PC-9 (cell line): ENCODE measurements at places on chromosomes 5 and 9. TPM values are rescaled to one million over a fixed set of nuclear protein-coding genes. Genes with fewer than 3 reads are reported as not detected.

NHP2 gene
- total RNA-seq, result 221 and 229 TPM in 2 replicates

GRCh38 chr9:69452110-69452782 is 127.2 kb downstream of the ENTREP1 start:
- peak; percentile 63 for DNase-seq

DNA sequence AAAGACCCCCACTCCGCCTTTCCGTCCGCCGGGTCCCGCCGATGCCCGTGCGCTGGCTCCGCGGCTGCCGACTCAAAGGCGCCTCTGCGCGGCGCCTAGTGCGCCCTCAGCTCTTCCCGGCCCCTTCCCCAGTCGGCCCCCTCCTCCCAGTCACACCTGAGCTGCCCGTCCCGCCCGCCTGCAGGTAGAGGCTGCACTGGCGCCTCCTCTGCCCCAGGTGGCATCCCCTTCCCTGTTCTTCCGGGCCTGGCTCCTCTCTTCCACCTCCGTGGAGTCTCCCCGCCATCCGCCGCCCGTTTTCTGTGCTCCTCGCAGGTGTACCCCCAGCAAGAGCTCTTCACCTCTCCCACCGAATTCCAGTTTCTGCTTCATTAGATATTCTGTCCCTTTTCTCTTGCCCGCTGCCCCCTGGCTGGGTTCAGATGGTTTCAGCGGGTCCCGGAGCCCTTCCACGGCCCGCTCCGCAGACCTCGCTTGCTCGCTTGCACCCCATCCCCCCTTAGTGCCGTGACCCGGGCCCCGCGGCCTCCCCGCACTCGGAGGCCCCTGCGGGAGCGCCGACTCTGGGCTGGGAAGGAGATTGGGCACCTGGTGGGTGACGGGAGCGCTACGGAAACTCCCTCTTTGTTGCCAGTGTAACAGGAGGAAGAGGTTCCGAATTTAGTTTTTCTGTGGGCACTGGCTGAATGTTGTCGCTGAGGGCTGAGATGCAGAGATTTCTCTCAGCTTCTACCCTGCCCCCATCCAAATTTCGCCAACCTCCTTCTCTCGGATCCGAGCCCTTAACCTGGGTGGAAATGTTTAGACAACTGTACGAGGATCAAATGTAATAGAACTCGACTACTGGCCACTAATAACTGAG is 809 bp downstream of the SLC44A1 start:
- peak; percentile 86 for DNase-seq

DNA sequence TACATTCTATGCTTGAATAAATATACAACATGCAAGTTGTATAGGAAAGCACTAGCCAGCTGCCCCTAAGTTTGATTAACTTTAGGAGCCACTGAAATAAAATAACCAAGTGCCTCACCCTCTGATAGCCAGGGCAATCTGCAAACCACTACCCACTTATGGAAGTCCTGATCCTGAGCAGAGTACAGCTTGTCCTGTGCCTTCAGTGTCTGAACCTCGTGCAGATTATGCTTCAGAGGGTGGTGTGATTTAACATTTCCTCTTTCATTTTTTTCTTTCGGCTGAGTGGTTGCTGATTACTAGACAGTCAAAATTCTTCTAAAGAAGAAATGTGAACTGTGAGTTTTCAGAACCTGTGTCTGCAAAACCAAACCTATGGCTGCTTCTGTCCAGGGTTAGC is 327.7 kb downstream of the PIK3R1 start:
- no peak for DNase-seq

DNA sequence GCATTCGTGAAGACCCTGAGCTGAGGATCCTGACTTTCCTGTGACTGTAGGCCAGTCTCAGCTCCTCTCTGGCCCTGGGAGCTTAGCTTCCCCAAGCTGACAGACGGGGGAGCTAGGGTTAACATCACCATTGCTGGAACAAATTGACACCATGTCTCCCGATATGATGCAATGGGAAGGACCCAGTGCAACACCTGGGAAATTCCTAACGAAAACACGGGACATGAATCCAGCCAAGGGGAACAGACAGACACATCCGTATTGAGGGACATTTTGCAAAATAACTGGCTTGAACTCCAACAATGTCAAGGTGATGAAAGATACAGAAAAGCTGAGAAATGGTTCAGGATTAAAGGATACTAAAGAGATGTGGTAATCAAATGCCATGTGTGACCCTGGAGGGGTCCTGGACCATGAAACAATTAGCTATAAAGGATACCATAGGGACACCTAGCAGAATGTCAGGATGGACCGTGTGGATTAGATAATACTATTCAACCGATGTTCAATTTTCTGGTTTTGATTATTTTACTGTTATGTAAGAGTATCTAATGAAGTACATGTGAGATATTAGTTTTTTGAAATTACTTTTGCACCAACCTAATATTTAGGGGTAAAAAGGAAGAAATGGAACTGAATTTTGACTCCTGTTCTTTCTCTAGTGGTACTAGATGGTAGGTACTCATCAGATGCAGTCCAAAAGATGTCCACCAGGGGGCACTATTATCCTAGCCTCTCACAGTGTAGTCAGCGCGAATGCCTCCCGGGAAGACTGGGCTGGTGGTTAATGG is 52.7 kb downstream of the NDST1 start:
- DNase-seq, result peak; percentile 82

DNA sequence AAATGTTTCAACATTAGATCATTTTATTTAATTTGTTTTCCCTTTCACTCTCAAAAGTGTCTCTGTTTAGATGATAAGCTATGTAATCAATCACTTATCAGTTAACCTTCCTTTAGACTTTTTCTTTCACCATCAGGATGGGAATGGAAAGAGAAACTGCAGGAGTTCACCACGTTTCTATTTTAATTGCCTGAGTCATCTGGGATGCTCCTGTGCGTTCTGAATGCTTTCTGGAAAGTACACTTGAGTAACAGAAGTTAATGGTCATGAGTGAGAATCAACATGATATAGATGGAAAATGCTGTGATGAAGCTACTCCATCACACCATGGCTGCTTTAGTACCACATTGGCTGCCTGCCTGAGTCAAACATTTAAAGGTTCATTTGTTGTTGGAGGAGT is 783.3 kb upstream of the CDH9 start:
- DNase-seq, result no peak

DNA sequence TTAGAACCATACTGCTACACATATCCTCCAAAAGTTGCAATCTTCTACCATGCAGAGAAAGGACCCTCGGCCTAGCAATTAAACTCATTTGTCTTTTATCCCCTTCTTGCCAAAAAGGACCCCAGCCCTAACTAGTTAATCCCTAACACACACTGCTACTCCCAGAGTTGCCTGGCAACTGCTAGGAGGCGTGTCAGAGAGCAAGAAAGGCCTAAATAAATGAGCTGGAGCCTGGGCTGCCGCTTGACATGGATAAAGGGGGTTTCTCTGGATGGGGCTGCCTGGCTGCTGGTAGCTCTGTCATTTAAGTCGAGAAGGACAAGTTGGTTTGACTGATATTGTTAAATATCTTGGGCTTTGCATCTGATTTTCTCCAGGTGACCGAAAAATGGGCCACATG is 194.8 kb downstream of the CRB2 start:
- DNase-seq, result no peak

- no peak for DNase-seq
Observed at GRCh38 chr9:37947977-37948376, 44.0 kb upstream of the SLC25A51 start.

- DNase-seq, result peak; percentile 64
Observed at GRCh38 chr5:167294882-167295680, 996.4 kb upstream of the WWC1 start.

- no peak for DNase-seq
Observed at GRCh38 chr9:131762356-131762932, 22.6 kb upstream of the RAPGEF1 start.
